Right ventricle myocardium inferior (tissue), 1 donor: ENCODE measurements at places on chromosomes 7 and 10. TPM values are rescaled to one million over a fixed set of nuclear protein-coding genes. Genes with fewer than 3 reads are reported as not detected.

- no peak for DNase-seq
Measured at GRCh38 chr10:64976150-64976549, 1454.9 kb downstream of the REEP3 start.

DNA sequence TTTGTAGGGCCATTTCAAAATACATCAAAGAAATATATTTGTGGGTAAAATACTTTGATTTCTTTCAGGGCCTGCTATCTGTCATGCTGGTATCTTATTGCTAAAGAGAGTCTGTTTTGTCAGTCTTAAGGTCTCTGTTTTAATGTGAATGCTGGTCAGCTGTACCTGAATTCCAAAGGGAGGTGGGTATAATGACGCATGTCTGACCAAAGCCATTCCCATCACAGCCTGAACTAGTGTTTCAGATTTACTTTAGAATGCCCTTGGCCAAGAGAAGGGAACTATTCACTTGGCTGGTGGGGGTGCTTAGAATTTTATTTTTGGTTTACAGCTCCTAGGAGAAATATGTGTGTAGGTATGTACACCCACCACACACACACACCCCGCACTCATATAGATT lies 30.6 kb upstream of the MYL10 start:
- no peak for DNase-seq

DNA sequence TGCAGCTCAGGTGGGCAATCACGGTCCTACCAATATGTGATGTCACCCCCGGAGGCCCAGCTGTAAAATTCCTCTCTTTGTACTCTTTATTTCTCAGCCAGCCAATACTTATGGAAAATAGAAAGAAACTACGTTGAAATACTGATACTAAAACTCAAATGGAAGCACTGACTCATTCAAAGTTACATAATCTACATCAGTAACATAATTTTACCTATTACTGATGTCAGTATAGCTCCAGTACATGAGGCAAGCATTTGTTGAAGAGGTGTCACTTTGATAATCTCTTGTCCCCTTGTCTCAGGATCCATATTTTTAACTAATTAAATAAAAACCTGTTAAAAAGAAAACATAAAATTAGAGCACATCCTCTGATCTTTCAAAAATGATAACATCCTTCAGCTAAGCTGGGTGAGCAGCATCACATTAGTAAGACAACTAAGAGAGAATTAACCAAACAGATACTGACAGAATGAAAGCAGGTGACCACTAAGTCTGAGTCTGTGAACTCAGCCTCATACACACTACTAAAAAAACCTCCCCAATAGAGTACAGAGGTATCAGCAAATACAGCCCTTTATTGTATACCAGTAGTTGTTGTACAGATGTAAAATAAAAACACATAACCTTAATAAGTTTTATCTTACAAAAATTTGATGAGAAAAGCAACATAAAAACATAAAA lies 17.6 kb downstream of the SLC25A40 start:
- DNase-seq, result no peak

Gene CNNM1
- total RNA-seq, result 0.16 TPM

DNA sequence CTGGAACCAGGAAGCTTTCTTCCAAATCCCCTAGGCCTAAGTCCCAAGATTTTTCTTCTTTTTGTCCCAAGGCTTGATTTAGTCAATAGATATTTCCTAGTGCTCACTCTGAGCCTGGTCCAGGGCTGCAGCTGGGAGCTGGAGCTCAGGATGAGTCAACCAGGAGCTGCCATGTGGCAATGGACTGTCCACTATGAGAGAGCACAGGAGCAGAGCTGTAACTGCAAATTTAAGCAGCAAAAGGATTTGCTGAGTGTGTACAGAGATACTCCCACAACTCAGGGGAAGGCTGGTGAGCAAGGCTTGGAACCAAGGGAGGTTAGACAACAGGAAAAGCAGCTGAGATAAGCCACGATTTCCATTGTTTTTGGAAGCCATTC lies 92.1 kb upstream of the CXCL12 start:
- DNase-seq, result no peak

Gene NOS3
- 19.4 TPM for total RNA-seq

DNA sequence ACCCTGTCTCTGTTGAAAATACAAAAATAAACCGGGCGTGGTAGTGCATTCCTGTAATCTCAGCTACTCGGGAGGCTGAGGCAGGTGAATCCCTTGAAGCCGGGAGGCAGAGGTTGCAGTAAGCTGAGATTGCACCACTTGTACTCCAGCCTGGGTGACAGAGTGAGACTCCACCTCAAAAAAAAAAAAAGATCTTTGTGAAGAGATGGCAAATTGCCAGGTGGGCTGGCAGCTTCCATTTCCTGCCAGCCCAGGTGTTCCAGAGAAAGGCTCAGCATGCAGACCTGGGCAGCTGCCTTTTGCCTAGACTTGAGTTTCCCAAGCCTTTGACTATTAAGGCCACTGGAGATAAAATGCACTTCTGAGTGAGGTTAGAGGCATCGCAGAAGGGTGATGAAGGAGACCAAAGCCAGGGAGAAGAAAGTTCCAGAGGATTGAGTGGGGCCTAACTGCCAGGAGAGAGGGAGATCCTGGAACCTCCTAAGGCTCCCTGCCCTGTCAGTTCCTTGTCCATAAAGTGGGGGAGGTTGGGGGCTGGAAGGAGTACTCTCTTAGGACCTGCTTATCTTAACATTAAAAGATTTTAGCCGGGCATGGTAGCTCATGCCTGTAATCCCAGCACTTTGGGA lies 10.0 kb upstream of the DDIT4 start:
- no peak for DNase-seq

DNA sequence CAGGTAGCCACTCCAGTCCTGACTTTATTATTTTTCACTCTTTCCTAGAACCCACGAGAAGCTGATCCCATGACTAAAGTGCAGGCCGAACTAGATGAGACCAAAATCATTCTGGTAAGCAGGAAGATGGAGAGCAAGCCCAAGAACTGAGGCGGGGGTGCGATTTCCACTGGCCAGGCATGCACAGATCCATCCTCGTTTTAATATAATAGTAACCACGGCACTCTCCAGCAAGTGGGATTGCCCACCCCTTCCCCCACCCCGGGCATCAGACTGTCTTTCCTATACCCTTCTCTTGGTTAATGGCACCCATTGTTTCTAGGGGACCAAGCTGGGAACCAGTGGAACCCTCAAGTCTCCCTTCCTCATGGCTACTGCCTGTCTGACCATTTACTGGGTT lies 7.3 kb downstream of the YKT6 start:
- DNase-seq, result no peak

Gene GPR85
- total RNA-seq, result 0.62 TPM

Gene ZC3HAV1
- total RNA-seq, result 8.0 TPM

Gene PRR15
- total RNA-seq, result 0.32 TPM

GRCh38 chr7:133688483-133689239 lies 435.8 kb downstream of the EXOC4 start:
- DNase-seq, result no peak

DNA sequence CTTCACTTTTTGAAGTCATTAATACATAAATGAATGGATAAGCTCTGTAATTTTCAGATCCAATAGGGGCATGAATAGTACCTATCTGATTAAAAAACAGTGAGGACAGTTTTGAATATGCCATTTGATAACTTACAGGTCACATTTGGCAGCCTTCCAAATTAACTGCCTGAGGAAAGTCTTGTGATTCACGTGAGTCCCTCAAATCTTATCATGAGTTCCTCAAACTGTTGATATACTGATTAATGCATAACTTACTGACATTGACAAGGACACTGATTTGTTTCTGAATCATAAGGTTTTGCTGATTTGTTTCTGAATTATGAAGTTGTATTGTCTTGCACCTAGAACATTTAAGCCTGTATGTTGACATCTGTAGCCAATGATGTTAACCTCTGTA lies 55.1 kb downstream of the ANKMY2 start:
- no peak for DNase-seq

- DNase-seq, result peak; percentile 62
Measured at GRCh38 chr7:132579260-132579899, 3.1 kb upstream of the PLXNA4 start.

GRCh38 chr7:32242436-32242835 lies 172.2 kb upstream of the PDE1C start:
- no peak for DNase-seq

DNA sequence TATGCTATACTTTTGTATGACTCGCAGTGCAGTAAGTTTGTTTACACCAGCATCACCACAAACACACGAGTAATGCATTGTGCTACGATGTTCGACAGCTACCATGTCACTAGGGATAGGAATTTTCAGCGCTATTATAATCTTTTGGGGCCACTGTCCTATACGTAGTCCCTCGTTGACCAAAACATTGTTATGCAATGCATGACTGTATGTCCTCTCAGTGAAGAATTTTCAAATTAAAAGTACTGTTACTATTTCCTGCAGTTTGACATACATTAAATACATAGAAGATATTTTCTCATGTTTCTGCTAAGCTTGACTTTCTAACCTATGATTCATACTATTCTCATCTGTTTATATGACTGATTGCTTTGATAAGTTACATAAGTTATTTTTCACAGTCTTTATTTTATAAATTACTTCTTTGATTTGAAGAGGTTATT lies 203.6 kb downstream of the VTI1A start:
- DNase-seq, result no peak

DNA sequence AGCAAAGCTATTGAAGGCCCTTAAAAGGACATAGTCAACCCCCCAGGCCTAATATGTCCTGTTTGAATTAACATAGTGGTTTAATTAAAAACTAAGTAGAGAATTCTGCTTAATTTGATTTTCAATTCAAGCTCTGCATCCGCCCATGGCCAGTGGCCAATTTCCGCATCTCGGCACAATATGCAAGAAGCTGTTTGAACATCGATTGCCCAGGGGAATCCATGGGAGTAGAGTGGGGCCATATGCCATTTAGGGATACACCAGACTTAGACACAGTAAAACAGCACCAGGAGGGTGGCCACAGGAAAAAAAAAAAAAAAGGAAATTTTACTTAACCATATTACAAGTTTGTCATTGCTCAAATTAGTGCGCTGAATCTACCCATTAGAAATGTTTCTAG lies 100.4 kb downstream of the LMBR1 start:
- DNase-seq, result no peak

Gene MSMB
- total RNA-seq, result not detected

Gene EGFR
- 11.4 TPM for total RNA-seq

DNA sequence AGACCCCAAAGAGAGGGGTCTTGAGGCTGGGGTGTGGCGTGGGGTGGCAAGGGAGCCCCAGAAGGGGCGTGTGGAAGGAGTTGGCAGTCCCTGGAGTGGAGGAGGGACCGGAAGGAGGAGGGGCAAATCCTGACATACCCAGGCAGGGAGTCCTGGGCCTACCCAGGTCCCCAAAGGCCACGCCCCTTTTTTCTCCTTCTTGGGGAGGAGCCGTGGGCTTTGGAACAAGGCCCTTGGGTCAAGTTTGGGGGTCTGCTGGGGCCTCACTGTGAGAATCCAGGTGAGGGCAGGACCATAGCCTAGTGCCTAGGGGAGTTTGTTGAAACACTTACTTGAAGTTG lies 1.2 kb upstream of the SMARCD3 start:
- peak; percentile 53 for DNase-seq

Gene LRRC61
- 4.7 TPM for total RNA-seq

Gene TAS2R41
- not detected for total RNA-seq
